ENCODE measurements at places on chromosomes 2 and 18.
A peak's percentile ranks its signal among the peaks of the same experiment; 100 is the strongest.

- peak; percentile 50 for DNase-seq
Measured at GRCh38 chr18:59646963-59647307, 50.3 kb downstream of the CCBE1 start.

DNA sequence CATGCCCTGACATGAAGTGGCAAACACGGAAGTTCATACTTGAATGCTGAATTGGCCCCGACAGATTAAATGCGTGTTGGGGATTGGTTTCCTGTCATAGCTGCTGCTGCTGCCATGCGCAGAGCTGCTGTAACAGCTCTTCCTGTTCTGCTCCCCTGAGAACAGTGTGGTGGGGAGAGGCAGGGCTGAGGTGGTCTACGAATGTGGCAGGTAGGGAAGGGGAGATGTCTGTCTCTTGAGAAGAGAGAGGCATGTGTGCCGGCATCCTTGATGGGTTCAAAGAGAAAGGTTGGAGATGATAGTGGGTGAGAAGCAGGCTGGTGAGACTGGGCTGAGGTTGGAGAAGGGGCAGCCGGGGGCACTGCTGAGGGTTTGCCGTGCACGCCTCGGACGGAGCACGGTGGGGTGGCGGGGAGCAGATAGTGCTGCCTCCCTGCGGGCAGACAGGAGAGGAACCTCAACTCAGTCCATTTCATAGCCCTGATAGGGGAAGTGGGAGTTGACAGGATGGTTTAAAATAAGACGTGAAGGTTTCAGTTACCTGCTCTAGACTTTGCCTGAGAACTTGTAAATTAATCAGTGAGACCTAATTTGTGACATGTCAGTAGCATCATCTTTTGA lies 46.1 kb downstream of the TMEM185B start:
- DNase-seq: no peak

GRCh38 chr2:66461664-66462500 lies 27.0 kb downstream of the MEIS1 start:
- DNase-seq: no peak

DNA sequence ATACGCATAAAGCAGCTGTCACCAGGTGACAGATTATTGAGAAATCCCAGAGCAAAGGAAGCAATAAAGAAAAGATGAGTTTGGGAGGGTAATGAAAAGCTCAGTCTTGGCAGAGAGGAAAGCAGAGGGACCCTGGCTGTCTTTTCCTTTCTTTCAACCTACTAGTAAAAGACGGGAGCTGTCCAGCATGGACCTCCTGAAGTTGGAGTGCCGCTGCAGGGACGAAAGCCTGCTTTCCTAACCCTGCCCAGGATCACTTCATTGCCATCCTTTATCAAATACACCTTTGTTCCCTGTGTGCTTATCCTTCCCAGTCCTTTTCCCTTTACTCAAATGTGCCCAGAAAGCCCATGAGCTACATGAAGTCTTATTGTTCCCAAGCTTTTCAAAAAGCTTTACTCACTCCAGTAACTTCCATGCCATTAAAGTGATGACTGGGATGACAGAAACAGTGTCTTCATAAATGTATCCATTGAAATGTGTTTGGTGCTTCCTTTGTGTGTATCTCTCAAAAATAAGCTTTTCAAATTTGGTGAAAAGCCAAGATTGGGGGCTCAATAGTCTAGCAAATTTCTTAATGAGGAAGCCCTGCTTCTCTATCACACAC lies 3.7 kb upstream of the SPR start:
- DNase-seq: peak; percentile 29

- DNase-seq: peak; percentile 29
Measured at GRCh38 chr2:180559771-180560170, 420.6 kb upstream of the UBE2E3 start.

DNA sequence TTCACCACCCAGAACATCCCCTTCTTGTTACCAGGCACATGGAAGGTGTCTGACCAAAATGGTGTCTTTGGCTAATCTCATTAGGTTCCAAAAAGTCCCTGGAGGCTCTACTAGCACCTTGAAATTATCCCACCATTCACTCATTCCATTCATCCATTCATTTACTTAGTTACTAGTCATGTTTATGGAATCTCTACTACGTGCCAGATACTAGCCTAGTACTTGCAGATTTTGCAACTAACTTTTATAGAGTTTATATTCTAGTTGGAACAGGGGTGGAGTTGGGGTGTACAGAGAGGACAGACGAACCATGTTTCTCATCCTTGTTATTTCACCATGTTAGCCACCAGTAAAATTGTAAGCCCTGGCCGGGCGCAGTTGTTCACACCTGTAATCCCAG lies 4.0 kb upstream of the NOP58 start:
- no peak for DNase-seq

DNA sequence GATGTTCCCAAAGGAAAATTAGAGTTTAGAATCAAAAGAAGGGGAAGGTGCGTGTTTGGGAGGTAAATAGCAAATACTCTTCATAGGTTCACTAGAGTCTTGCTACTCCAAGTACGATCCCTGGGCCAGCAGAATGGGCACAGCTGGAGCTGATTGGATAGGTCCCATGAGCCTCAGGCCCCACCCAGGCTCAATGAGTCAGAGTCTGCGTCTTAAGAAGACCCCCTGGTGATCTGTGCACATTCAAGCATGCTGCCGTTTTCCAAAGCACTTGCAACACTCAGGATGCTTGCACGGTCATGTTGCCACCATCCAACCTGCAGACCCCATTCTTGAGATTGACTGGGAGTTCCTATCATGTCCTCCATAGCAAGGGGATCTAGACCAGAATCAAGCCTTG lies 40.5 kb downstream of the ABCG8 start:
- DNase-seq: peak; percentile 23

DNA sequence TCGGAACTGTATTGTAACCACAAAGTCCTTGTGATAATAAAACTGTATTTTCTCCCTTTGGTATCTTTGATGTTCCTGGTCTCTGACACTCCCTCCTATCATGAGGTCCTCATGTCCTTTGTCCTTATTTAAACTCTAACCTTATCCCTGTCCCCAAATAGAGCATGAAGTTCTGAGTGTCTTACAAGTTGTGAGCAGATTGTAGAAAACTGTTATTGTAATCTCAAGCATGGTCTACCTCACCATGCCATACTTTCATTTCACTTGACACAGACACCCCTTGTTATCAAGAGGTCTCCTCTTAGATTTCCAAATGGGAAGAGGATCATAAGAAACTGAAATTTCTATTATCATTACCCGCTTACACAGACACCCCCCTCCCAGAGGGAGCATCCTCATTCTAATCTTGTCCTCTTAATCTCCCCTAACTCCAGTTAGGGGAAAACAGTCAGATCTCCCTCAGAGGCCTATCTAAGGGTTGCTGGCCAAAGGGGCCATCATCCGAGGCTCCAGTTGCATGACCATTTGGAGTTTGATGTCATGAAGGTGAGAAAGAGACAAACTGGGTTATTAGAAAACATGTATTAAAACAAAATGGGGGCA lies 29.0 kb downstream of the MYO3B start:
- no peak for DNase-seq

GRCh38 chr2:113058411-113058994 lies 495 bp upstream of the IL36RN start:
- no peak for DNase-seq

- no peak for DNase-seq
Measured at GRCh38 chr18:10197097-10197496, 257.3 kb upstream of the APCDD1 start.

DNA sequence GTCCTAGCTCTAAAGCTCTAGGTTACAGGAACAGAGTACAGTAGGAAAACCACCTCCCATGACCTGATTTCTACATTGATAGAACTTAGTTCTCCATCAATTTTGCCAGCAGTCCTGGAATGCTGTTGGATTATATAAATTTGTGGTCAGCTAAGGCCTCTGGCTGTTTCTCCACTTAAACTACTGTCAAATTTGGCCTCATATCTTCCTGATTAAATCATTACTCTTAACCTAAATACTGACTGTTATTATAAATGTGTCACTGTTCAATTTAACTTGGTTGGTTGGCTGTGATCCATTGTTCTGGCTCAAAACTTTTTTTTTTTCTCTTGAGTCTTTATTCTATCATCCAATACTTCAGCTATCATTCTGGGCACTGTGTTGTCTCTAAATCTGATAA lies 71.2 kb downstream of the TGFA start:
- no peak for DNase-seq

DNA sequence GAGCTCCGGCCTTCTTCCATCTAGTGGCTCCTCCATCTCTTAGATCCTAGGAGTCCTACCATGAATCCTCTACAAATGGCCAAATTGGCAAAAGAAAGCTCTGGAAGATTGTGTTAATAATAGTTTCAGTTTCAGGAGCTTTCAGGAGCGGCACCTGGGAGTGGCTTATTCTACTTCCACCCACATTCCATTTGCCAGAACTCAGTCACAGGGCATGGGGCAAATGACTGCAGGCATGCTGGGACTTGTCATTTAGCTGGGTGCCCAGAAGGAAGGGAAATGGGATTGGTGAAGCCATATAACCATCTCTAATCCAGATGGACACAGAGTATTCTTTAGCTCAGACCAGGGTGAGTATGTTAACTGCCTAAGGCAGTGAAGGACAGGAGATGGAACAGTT lies 3.6 kb upstream of the LRATD1 start:
- DNase-seq: no peak
